ENCODE measurements at places on chromosomes 11 and 22.

GRCh38 chr11:116173506-116173905, 599.3 kb downstream of the BUD13 start:
- DNase-seq: no peak

DNA sequence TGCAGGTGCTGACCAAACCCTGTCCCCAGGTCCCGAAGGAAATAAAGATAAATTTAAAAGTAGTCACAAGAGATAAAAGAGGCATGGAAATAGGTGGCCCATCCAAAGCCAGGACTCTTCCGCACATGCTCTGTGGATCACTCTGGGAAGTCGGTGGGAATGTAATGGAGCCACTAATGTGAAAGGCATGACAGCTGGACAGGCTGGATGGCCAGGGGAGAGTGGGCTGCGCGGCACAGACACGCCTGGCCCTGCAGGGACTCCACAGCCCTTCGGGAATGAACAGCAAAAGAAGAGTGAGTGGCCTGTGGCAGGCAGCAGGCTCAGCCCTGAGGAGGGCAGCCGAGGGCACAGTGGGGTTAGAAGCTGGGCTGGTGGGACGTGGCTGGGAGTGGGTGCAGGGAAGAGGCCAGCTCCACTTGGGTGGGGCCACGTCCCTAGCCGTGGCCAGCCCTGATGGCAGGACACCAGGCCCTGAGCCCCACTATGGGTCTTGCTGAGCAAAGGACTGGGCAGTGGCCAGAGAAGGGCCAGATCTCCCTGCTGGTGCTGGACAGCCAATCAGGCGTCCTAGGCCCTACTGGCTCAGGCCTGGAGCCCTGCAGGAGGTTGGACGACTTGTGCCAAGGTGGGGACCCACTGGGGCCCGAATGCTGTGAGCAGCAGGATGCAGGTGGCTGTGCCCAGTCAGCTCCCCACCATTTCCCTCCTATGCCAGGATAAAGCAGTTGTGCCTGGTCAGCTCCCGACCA, 31.3 kb upstream of the GNB1L start:
- DNase-seq: peak; percentile 42

DNA sequence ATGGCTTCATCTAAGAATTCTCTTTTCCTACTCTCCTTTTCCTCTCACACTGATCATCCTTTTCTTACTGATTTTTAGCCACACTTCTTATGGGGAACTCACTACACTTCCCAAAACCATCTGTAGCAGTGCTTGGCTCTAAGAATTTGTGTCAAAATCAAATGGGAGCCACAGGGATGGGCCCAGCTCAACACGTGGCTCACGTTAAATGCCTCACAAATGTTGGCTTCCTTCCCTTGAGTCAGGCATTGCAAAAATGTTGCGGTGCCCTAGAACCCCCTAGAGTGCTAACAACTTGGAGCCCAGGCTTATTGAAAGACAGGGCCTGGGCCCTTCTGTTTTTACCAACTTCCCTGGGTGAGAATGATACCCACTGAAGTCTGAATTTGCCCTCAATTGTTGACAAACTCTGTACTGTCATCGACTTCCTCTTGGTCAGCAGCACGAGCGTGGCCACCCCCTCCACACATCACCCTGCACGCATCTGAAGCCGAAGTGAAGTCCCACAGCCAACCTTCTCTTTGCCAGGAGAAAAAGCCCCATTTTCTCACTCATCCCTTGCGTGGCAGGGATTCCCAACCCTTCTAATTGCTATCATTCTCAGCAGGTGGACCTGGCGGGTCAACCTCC, 69.7 kb downstream of the ELFN2 start:
- DNase-seq: peak; percentile 40

GRCh38 chr11:96264364-96264763, 78.6 kb downstream of the MAML2 start:
- peak; percentile 78 for DNase-seq

DNA sequence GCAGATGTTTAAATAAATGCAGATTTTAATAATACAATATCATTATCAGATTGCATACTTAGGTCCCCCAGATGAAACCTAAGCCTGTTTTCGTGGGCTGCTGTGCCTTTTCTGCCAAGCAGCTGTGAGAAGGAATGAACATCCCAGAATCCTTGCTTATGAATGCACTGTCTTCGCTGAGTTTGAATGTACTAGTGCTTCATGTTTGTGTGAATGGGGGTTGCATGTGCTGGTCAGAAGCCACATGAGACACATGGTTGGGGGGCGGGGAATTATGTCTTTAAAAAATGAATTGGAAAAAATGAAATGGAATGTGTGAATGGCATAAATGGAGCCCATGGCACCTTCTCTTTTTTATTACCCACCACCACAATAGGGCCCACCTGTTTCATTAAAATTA, 125.4 kb upstream of the HSD17B12 start:
- DNase-seq: no peak

- DNase-seq: no peak
These were observed 82.8 kb downstream of the ST3GAL4 start for GRCh38 chr11:126438272-126438671.

- no peak for DNase-seq
These were observed 63.9 kb downstream of the ARFGAP3 start for GRCh38 chr22:42792909-42793847.

GRCh38 chr11:130391711-130392110, 36.7 kb downstream of the ADAMTS8 start:
- DNase-seq: no peak

DNA sequence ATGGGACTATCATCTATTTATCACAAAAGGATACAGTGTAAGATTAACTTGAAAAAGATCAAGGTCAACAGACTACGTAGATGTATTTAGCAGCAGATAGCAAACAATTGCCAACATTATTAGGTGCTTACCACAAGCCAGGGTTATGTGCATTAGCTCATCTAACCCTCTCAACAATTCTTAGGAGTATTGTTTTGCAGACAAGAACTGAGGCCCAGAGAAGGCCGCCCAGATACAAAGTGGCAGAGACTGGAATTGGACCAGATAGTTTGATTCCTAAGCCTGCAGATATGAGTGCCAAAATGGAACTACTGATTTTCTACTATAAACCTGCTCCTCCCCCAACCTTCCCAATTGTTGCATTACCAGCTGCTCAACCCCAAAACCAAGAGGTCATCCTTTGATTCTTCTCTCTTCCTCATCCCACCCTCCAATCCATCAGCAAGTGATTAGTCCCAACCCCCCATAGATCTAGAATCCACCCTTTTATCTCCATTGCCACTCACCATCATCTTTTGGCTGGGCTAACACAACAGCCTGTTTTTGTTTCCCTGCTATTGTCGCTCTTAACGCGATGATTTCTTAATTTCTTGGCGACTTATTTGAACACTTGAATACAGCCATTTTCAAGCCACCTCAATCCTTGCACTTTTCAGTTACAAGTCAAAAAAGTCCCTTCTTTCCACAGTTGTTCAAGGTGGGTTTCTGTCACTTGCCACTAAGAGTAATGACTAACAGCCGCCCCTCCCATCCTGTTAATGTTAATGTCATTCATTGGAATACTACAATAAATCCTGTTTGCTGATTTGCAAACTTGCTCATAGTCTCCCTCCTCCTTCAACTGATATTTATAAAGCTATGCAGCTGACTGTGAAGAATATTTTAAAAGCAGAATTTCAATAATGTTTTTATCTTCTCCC, 2.7 kb downstream of the TMEM123 start:
- DNase-seq: no peak

DNA sequence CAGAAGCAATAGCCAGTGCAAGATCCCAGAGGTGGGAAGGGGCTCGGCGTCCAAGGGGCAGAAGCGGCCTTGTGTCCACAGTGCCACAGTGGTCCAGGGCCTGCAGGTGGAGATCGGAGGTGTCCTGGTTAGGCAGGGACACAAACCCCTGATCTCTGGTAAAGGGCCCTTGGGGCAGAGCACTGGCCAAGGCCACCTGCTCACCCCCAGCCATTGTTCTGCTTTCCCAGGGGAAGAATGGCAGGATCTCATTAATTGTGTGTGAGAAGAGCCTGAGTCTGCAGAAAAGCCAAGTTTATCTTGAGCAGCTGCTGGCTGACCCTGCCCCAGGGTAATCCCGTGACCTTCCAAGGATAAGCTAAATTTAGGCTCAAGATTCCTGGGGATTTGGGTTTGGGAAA, 3.1 kb upstream of the CLDN5 start:
- no peak for DNase-seq

DNA sequence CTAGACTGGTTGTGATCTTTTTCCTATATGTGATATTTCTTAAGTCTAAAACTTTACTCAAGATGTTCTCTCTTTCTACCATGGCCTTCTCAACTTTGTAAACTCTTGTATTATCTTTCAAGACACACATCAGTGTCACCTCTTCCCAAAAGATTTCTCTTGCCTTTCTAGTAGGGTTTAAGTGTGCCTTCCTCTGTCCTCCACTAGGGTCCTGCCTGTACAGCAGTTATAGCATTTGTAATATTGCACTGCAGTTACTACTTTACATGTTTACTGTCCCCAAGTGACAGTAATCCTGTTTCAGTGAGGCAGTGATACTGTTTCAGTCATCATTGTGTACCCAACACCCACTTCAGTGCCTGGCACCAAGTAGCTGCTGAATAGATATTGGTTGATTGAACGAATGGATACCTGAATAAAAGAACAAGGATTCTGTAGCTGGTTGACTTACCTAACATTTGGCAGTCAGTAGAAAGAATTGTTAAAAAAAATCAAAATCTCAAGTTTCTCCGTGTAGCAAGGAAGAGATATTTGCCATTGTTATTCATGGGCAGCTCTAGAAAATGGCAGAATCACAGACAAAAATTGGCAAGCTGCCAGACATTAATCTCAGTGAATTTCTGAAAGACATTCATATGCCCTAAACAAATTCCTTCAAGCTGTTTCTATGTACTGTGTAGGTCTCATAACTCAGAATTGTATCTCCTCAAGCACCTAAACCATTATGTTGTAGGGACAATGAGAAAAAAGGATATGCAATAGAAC, 79.4 kb downstream of the RBMXL2 start:
- DNase-seq: no peak

DNA sequence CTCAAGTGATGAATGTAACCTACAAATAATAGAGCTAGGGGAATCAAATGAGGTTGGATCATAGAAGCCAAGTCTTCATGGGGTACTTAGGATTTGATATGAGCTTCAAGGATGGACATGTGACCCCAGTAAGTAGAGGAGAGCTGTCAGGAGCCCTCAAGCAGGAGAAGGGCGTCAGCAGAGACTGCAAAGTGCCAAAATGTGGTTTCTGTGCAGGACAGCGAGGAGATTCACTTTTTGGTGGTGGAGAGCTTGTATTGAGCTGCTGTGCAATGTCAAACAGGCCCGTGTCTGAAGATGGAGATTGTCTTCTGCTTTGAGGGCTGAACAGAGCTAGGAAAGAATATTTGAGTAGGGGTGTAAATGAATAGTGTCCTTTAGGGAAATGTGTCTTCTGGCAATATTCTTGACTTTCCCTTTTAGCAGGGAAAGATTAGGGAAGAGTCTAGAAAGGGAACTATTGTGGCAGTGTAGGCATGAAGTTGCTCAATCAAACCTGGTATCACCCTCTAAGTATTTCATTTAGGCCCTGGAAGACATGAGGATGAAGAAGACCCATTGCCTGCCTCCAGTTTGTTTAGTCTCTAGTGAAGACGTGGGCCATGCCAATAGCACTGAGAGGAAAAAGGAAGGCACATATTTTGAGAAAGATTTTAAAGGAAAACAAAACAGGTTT, 31.2 kb upstream of the SORL1-AS1 start:
- no peak for DNase-seq

DNA sequence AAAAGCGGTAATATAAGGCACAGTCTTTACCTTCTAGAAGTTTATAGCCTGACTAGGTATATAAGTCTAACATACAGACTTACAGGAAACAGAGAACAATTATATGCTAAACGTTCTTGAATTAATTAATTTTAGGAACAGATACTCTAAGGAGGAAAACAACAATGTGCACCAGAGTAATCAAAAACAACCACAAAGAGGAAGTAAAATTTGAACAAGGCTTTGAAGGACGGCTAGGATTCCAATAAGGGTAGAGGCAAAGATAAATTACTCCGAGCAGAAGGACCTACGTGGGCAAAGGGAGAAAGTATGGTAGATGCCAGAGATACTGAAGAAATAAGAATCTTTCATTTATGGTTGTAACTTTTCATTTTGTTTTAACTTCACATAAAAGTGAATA, 54.4 kb downstream of the ENTHD1 start:
- no peak for DNase-seq

- DNase-seq: peak; percentile 79
These were observed 637 bp downstream of the DRD2 start for GRCh38 chr11:113474362-113475159.

DNA sequence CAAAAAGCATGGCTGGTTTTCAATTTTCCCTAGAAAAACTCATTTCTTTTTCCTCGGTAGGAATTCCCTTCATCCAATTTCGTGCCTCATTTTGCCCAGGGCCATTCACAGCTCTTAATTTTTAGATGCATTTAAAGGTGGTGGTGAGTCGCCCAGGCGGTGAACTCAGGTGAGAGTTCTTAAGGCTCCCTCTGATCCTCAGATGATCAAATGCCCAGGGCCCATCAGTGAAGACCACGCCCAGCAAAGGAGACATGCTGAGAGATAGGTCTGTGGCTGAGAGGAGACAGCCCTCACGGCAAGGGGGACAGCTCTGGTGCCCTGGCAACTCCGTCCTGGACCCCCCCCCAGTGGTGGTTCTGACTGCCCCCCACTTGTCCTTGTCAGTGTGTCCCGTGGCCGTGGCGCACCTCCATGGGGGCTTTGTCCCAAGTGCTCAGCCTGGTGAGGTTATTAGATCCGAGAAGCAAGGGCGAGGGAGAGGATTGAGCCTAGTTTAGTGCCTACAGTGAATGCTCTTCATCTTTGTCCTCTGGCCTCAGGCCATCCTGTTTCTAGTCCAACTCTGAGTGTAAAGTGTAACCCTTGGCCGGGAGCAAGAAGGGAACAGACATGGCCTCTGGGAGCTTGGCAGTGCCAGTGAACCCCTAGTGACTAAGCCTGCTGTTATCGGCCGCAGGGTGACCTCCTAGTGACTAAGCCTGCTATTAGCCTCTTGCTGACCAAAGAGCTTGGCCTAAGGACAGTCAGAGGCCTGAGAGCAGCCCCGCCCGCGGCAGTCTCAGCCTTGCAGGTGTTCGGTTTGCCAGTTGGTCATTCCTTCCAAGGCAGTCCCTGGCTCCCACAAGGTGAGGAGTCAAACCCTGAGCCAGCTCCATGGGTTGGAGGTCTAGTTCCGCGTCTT, 83.5 kb downstream of the CTTN start:
- DNase-seq: peak; percentile 38

DNA sequence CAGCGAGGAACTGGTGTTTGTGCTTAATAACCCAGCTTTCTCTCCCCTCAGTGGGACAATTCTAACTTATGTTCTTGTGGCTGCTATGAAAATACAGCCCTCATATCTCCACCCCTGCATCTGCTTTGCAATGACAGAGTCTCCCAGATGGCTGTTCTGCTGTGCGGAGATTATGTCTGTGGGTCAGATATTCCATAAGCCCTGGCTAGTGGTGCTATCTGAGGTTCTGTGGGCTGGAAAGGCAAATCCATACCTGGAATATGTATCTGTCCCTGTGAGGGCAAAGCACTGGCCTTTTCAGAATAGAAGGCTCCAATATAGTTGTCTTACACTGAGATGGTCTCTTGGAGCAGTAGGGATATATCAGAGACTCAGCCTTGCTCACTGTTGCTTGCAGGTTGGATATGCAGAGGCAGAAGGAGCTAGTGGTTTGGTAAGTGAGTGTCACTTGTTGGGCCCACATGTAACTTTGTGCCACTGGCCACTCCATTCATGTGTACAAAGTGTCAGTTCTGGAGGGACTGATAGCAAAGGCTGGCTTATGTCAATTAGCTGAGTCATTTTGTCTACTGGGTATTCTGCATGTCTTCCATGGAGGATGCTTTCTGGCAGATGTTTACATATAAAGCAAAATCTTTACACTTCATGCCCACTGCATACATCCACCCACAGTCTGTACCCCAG, 246.6 kb downstream of the FAM76B start:
- DNase-seq: no peak

Data from EH (cell line).